Occipital lobe (tissue), 3 donors: ENCODE measurements at places on chromosomes 12 and 14.

GRCh38 chr14:51682411-51682810, 30.7 kb downstream of the FRMD6 start:
- no peak for DNase-seq

- DNase-seq = no peak
Measured at GRCh38 chr12:54159140-54159539, 29.6 kb downstream of the SMUG1 start.

- no peak for DNase-seq
Measured at GRCh38 chr12:3962631-3963483, 89.7 kb upstream of the PARP11 start.

GRCh38 chr14:75732888-75733287, 71.8 kb downstream of the TTLL5 start:
- DNase-seq = no peak

- DNase-seq = no peak
Measured at GRCh38 chr12:43763769-43764168, 5.0 kb downstream of the IRAK4 start.

GRCh38 chr12:19462406-19462805, 23.1 kb downstream of the AEBP2 start:
- DNase-seq = no peak

DNA sequence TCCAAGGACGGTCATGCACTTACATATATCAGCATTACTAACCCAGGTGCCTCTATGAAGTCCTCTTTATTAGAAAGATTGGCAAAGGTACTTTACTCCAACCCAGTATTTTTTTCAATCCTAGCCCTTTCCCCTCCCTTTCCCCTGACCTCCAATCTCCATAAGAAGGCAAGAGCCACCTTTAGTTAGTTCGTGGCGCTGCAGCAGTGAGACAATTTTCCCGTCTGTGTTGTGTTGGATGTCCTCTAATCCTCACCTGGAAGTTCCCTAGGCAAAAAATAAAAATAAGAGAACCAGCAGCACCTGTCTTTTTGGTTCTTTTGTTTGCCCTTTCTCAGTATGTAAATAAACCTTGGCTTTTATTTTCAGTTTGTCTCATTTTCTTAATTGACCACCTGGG, 439.6 kb upstream of the LRFN5 start:
- no peak for DNase-seq

GRCh38 chr12:79162948-79163347, 298.4 kb downstream of the SYT1 start:
- DNase-seq = no peak

DNA sequence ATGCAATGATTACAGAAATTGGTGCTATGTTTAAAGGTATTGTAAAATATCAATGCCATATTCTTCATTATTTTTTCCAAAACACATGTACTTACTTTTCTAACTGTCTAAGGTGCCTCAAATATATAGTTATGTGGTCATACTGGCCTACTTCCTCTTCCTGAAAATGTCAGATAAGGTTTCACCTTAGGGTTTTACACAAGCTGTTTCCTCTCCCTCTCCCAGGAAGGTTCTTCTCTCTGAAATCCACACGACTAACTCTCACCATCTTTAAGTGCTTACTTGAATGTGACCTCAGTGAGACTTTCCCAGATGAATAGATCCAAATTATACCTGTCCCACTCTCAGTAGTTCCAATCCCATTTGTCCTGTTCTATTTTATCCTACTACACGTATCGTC, 11.6 kb upstream of the CLEC4D start:
- no peak for DNase-seq

DNA sequence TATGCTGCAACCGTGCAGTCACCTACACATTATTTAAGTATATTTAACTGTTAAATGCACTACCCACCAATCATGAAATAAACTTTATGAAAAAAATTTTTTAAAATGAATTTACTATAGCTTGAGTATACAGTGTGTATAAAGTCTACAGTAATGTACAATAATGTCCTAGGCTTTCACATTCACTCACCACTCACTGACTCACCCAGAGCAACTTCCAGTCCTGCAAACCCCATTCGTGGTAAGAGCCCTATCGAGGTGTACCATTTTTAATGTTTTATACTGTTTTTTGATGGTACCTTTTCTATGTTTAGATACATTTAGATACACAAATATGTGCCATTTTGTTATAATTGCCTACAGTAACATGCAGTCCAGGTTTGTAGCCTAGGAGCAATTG, 48.1 kb downstream of the KLRG1 start:
- DNase-seq = no peak

DNA sequence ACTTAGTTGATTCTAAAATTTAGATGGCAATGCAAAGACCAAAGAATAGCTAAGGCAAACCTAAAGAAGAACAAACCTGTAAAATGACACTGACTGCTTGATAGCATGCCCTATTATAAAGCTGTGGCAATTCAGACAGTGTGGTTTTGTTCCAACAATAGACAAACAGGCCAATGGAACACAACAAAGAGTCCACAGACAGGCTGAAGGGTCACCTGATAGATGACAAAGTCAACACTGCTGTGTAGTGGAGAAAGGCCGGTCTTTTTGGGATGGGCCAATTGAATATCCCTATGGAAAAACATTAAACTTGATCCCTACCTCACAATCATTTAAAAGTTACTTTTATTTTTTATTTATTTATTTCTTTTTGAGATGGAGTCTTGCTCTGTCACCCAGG, 33.8 kb upstream of the SLC25A3 start:
- DNase-seq = no peak

GRCh38 chr14:99326041-99326710, 54.2 kb upstream of the BCL11B start:
- no peak for DNase-seq

DNA sequence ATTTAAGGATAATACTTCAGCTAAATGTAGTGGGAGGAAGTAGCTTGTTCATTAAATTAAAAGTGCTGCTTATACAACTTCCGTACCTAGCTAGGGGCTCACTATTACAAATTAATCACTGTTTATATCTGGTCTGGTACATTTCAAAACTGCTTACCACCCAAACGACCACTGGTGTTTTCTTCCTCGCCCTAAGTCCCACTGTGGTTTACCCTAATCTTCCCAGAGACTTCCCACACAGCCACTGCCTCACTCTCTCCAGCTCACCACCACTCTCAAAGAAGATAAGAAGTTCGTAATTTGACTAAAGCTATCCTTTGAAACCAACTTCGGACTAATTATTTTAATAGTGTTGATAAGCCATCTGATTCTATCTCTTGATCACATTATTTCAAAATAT, 62.6 kb downstream of the PLXNC1 start:
- no peak for DNase-seq
